ENCODE measurements at places on chromosomes 4 and X.

GRCh38 chr4:143417679-143418403 is 81.2 kb downstream of the GAB1 start:
- DNase-seq, result no peak

- DNase-seq, result no peak
These were observed 16.9 kb upstream of the TMEM271 start for GRCh38 chr4:592825-593520.

DNA sequence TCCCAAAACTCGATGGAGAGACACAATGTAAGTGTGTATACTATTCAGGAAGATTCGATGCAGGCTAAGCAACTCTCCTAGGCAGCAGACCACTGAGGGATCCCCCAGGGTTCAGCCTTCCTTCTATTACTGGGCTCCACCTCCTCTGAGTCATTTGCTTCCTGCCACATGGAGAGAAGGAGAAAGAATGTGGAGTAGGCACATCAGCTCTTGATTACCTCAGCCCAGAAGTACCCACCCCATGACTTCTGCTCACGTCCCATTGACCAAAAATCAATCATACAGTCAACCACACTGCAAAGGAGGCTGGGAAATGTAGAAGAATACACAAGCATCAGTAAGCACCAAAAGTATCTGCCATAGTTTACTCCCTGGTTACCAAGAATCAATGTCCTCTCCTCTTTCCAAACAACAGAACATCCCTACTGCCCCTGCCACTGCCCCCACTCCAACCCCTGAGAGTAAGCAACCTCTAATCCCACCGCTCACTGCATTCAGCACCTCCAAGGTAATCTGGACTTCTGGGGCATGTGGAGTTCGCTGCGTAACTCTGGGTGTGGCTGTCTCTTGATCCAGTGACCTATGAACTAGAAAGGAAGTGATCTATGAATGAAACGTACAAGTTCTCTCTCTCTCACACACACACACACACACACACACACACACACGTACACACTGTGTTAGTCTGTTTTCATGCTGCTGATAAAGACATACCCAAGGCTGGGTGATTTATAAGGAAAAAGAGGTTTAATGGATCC is 91.2 kb upstream of the C1QTNF7 start:
- no peak for DNase-seq

DNA sequence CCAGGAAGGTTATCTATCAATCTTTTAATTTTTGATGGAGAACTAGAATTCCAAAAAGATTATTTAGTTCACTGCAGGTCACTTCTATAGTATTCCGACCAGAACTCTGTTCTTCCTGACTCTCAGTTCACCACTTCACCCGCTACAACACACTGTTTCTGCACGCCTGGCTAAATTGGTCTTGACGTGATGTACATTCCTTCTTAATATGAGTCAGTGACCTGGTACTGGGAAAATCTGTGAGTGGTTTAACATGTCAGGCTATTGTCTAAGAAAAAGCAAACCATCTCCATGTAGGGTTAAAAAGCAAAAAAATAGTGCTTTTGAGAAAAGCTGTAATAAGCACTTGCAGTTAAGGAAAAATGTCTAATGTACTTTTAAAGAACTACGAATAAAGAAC is 120.4 kb downstream of the NDST3 start:
- no peak for DNase-seq

DNA sequence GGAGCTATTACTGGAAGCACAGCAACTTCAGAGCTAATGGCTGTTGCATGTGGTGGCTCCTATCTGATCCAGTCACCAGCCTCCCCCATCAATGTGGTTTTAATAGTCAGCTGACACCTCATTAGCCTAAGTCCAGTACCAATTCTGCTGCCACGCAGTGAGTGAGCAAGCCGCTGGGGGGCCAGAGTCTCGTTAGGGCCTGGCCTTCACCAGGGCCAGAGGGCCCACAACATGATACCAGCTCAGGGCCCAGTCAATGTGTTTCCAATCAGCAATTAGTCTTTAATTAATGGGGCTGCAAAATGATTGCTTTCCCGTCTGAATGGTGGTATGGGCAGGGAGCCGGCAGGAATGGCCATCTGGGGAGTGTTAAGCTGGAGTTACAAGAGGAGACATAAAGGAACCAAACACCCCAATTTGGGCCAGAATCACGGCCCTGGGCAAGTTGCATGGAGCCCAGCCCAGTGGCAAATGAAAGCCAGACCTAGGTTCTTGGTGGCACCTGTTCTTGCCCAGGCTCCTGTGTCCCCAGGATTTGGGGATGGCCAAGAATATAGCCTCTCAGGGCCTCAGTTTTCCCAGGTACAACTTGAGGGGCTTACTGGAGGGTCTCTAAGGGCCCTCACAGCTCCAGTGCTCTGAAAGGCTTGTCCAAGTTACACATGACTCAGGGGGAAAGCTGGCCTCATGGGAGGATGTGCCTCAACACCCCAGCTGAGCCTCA is 119.2 kb downstream of the EFNB1 start:
- no peak for DNase-seq

GRCh38 chr4:90112715-90113114 is 14.5 kb upstream of the CCSER1 start:
- no peak for DNase-seq

GRCh38 chr4:6582889-6583490 is 8.0 kb downstream of the MAN2B2 start:
- no peak for DNase-seq

DNA sequence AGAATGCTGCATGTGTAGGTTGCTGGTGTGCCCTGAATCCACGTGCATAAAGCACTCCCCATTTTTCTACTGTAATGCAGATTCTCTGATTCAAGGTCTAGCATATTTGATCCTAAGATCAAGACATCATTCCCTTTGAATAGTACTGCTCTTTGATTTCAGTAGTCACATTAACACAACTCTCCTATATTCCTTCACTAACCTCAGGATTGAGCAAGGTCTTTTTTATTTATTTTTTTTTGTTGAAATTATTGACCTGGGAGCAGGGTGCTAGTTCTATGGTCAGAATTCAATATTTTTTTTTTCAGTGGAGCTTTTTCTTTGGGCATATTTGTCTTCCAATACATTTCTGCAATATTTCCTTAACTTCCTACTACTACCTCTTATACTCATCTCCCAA is 245.7 kb downstream of the RBMX2 start:
- no peak for DNase-seq

GRCh38 chrX:151738751-151739150 is 4.2 kb downstream of the CNGA2 start:
- no peak for DNase-seq

- no peak for DNase-seq
These were observed 872.1 kb downstream of the PCDH7 start for GRCh38 chr4:31592293-31592692.

- DNase-seq, result no peak
These were observed 440.8 kb upstream of the RASGEF1B start for GRCh38 chr4:81912376-81913030.

GRCh38 chrX:138858438-138858837 is 146.9 kb upstream of the FGF13 start:
- no peak for DNase-seq
